Naive thymus-derived CD8-positive, alpha-beta T cell (primary cell): ENCODE measurements at places on chromosomes 16 and 17. TPM values are rescaled to one million over a fixed set of nuclear protein-coding genes. Genes with fewer than 3 reads are reported as not detected.
A peak's percentile ranks its signal among the peaks of the same experiment; 100 is the strongest.

Gene NTN1
- not detected for total RNA-seq

Gene PPM1E
- total RNA-seq = not detected

Gene ST6GALNAC1
- total RNA-seq = not detected

DNA sequence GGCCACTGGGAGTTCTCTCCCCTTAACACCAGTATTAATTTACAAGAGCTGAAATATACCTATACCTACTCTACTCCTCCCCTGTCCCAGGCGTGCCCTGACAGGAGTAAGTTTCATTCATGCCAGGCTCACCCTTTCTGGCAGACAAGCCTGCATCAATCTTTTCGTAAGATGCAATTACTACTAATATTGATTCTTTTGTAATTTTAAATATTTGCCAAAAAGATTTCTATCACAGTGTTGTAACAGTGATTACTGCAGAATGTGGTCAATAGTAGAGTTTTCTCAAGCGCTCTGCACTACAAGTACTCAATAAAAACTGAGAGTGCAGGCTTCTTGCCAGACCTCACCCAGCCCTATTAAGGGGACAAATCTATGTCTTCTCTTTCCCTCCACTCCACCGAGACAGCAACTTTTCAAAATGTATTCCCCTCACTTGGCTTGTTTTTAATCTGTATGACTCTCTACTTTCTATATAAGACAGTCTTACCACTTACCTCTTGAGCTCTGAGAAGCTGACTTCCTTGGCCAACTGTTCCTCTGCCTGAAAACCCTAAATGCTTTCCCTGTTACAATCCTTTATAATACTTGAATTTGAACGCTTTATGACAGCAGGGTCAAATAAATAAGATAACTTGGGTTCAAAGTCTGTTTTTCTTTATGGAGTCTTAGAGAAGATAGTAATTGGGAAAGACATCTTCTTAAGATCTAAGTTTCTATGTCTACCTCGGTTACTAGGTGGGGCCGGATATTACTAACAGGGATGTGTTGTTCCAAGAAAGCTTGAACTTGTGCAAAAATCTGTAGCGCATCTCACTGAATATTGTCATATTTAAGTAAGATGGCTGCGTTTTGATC lies at the start of gene TMIGD1:
Gene TMIGD1, minus strand, starts transcription at position 555 of the 858 bp plus-strand sequence. CDS start 1,924 bp downstream, outside the sequence.
- peak within 1 kb of the TSS; percentile 10 for H3K4me3 ChIP-seq
- no peaks in the 10 kb centered on the region for H3K27me3 ChIP-seq
- H3K4me1 ChIP-seq = peaks cover 19% of the 10 kb centered on the region
- H3K27ac ChIP-seq = peak within 1 kb of the TSS; percentile 90

Gene SBK1
- 20.6 TPM for total RNA-seq

DNA sequence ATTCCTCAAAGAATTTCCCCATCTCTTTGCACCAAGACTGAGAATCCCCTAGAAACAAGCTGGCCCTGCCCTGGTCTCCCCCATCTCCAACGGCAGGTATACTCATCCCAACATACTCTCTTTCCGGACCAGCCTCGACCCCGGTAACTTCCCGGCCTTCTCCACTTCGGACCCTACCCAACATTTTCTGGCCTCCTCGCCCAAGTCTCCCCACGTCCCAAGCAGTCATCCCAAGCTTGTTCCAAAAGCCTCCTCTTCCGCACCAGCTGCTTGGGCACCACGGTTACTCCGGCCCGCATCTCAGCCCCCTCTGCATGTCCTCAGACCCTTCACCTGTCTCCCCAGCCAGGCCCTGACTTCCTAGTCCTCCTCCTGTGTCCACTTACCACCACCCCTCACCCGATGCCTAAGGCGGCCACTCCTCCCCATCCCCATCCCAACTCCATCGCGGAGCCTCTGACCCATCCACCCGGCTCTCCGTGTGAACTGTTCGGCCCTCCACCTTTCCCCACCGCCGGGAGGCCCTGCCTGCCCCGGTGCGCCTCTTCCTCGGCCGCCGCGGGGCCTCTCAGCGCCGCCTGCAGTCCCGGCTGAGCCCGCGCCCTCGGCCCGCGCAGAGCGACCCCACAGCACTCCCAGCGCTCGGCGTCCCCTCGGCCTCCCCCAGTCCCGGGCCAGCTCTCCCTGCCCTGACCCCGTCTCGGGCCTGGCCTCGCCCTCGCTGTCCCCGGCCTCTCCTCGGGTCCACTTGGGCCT lies 994 bp downstream of the PITPNA start:
- H3K27me3 ChIP-seq = no peaks in the 10 kb centered on the region
- H3K4me3 ChIP-seq = peak overlapping the region; percentile 88
- DNase-seq = peak; percentile 30
- peak overlapping the region; percentile 85 for H3K27ac ChIP-seq

DNA sequence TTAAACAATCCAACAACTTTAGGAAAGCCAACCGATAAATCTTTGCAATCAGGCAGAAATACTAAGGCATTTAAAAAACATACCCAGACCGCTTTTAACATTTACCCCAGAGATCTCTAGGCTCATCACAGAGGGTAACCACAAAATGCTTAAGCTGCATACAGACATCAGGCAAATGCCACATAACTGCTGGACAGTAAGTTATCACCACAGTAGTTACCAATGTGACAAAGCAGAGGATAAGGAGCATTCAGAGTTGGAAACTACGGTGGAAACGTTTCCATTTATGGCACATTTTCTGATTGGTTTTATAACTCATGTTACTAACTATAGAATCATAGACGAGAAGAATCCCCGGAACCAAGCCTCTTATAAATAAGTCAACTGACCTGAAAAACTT lies 77.5 kb downstream of the KANSL1 start:
- no peak overlapping the region for H3K4me3 ChIP-seq
- H3K27ac ChIP-seq = peak overlapping the region; percentile 54
- no peaks in the 10 kb centered on the region for H3K36me3 ChIP-seq
- H3K4me1 ChIP-seq = peaks cover 85% of the 10 kb centered on the region
- no peak for DNase-seq
- no peaks in the 10 kb centered on the region for H3K27me3 ChIP-seq

Gene KCTD19
- not detected for total RNA-seq

Gene ATP2C2
- not detected for total RNA-seq

DNA sequence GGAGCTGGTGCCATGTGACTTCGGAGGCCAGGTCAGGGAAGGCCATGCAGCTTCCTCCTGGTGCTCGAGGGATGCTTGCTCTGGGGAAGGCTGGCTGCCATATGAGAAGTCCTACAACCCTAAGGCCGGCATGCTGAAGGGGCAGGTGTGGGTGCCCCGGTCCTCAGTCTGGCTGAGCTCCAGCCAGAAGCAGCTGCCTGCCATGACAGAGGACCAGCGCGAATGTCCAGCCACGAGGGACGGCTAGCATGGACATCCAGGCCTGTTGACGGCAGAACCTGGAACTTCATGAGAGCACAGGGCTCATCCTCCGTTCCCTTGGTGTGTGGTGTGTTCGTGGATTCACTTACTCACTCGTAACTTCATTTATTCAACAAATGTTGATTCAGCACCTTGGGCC lies 140.6 kb downstream of the IRF8 start:
- H3K27ac ChIP-seq = no peak overlapping the region
- H3K4me1 ChIP-seq = peaks cover 6% of the 10 kb centered on the region
- no peak for DNase-seq
- peaks cover 15% of the 10 kb centered on the region for H3K27me3 ChIP-seq
- no peaks in the 10 kb centered on the region for H3K36me3 ChIP-seq

DNA sequence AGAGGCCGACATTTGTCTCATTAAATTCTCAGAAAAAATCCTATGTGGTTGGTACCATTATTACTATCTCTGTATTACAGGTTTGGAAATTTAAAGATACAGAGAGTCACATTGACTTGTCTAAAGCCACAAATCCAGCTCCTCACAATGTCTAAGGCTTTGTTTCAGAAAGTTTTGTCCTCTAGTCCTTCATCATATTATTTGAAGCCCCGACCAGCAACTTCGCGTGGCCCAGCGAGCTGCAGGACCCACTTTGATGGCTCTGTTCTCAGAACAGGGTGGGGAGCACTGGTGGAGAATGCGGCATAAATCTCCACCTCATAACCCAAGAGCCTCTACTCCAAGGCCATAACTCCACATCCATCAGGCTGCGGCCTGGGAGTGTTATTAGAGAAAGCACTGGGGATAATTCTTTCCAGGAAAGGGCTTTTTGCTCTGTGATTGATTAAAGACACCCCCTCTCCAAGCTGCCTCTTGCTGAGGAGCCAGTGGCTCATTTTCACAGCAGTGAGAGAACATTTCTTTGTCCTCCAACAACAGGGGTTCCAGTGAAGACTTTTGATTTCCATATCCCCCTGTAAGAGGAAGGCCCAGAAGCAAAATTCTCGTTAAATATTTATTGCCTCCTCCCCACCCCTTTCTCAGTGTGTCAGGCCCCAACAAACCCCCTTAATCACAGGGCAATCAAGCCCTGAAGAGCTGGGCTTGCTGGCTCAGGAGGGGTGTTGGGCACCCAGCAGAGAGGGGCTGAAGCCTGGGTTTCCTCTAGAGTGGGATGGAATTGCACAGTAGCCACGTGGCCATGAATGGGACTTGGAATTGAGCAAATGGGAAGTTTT lies 113.7 kb upstream of the CDH11 start:
- H3K4me1 ChIP-seq = no peaks in the 10 kb centered on the region
- H3K27me3 ChIP-seq = no peaks in the 10 kb centered on the region
- DNase-seq = no peak
- H3K4me3 ChIP-seq = no peak overlapping the region
- H3K36me3 ChIP-seq = peaks cover 7% of the 10 kb centered on the region

GRCh38 chr17:537133-537532 lies 177.5 kb downstream of the VPS53 start:
- no peak for DNase-seq
- H3K4me3 ChIP-seq = no peak overlapping the region
- peaks cover 17% of the 10 kb centered on the region for H3K4me1 ChIP-seq

DNA sequence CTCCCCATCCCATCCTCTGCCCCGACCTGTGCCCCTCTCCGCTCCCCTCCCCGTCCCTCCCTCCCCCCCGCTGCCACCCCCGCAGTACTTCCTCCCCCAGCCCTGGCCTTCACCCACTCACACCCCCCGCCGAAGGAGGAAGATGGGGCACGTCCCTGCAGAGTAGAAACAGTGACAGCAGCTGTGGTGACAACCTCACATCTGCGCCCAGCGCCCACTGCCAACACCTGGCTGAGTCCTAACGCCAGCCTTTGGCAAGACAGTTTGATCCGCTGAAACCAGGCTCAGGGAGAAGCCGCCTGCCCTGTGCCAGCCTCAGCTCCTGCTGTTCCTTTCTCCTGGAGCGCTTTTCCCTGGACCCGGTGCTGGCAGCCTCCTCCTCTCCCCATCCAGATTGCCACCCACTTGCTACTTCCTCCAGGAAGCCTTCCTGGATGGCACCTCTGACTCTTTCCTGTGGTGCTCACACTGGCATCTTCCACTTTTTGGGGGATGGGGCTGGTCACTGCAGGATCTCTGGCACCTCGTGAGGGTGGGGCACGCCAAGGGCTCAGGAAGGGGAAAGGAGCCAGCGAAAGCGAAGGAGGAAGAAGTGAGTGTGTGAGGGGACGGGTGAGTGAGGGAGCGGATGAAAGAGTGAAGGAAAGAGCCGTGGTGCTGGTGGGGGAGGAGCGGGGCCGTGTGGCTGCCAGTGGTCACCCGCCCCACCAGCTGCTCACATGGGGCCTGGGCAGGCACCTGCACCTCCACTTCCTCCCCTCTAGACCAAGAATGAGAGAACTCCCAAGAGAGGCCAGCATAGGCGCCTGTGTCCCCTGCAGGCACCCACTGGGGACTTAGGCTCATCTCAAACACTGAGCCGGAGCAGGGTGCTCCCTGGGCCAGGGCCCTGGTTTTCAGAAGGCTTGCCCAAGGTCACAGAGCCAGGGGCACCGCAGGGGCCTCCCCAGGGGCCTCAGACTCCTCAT lies 27.0 kb downstream of the ZFPM1 start:
- H3K4me1 ChIP-seq = peaks cover 25% of the 10 kb centered on the region
- no peaks in the 10 kb centered on the region for H3K36me3 ChIP-seq
- peak overlapping the region; percentile 81 for H3K4me3 ChIP-seq
- DNase-seq = no peak
- H3K27ac ChIP-seq = peak overlapping the region; percentile 79
- H3K27me3 ChIP-seq = no peaks in the 10 kb centered on the region

- no peaks in the 10 kb centered on the region for H3K36me3 ChIP-seq
- peak overlapping the region; percentile 82 for H3K27ac ChIP-seq
Observed at GRCh38 chr16:89052890-89053724, 40.5 kb upstream of the ACSF3 start.
